Stimulated activated CD4-positive, alpha-beta T cell treated with anti-CD3 and anti-CD28 coated beads, TNF-alpha, amount 100 ng/mL, for 4 hours (primary cell): ENCODE measurements at places on chromosomes 6 and 20.

- DNase-seq: no peak
These were observed 74.6 kb downstream of the TMEM244 start for GRCh38 chr6:129786548-129786947.

DNA sequence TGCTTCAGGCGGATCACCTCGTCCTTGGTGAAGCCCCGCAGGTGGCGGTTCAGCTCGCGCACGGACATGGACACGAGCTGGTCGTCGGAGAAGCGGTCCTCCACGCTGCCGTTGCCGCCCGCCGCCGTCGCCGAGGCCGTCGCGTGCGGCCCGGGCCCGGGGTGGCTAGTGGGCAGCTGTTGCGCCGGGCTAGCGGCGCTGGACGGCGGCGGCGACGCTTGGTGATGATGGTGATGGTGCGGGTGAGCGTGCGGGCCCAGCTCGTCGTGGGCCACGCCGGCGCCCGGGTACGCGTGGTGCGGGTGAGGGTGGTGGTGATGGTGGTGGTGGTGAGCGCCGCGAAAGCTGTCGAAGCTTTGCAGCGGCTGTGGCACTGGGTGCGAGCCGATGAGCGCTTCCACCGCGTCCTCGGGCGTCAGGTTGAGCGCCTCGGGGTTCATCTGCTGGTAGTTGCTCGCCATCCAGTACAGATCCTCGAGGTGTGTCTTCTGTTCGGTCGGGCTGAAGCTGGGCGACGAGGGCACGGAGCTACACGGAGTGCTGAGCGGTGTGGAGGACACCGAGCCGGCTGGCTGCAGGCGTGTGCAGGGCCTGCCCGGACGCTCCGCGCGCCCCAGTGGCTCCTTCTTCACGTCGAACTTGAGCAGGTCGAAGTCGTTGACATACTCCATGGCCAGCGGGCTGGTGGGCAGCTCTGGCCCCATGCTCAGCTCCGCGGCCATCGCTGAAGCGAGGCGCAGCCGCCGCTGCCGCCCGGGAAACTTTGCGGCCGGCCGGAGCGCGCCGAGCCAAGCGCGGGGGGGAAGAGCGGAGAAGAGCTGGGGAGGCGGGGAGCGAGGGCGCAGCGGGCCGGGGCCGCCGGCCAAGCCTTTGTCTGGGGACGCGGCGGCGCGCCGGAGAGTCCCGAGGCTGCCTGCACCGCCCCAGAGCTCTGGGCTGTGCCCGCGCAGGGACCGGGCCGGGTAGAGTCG, 622 bp downstream of the MAFB start:
- DNase-seq: no peak

GRCh38 chr6:124676033-124676432, 286.2 kb upstream of the RNF217 start:
- no peak for DNase-seq

DNA sequence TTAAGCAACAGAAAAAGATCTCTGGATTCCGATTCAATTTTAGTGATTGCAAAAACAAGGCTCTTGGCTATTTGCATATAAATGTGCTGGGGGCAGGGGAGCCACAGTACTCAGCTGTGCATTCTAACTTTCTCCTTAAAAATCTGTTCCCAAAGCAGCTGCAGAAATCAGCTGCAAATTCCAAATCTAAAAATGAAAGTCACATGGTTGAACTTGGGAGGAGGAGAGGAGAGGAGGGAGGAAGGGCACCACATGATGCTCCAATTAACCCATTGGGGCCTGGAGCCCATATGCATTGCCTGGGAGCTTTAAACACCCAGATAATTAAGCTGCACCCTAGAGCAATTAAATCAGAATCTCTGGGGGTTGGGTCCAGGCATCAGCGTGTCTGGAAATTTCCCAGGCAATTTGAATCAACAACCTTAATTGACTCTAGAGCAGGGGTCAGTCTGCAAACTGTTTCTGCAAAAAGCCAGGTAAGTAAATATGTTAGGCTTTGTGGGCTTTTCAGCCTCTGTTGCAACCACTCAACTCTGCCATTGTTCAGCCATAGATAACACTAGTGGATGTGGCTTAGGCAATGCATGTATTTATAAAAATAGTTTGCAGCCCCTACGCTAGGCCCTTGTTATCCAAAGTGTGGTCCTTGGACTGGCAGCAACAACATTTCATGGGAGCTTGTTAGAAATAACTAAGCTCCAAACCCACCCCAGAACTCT, 508.1 kb downstream of the KIF16B start:
- DNase-seq: no peak

DNA sequence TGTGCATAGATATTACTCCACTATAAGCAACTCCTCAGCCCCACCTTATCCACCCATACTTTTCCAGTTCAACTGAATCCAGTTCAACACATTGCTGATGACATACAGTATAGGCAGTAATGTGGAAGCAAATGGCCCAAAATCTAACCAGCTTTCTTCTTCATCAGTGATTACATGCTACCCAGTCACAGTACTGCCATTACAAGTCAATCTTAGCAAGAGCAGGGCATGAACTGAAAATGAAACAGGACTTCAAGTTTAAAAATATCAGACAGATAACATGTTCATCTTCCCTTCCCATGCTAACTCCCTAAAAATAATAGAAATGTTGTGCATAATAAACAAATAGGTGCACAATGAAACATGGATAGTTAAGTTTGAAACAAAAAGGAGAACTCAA, 19.2 kb downstream of the RRAGD start:
- no peak for DNase-seq

DNA sequence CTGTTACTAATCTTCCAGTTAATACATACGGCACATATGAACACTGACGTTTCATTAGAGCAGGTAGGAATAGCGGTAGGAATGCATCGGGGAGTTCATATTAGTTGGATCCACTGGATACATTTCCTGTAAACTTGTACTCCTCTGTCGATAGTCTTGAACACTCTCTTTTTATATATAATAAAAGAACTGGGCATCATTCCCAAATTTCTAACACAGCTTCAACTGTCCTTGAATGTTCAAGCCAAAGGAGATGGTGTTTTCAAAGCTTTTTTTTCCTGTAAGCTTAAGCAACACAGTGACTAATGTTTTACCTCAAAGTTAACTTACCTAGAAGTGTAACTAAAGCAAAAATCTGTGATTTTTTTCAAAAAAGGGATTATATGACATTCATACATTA, 195.3 kb downstream of the UTRN start:
- no peak for DNase-seq

DNA sequence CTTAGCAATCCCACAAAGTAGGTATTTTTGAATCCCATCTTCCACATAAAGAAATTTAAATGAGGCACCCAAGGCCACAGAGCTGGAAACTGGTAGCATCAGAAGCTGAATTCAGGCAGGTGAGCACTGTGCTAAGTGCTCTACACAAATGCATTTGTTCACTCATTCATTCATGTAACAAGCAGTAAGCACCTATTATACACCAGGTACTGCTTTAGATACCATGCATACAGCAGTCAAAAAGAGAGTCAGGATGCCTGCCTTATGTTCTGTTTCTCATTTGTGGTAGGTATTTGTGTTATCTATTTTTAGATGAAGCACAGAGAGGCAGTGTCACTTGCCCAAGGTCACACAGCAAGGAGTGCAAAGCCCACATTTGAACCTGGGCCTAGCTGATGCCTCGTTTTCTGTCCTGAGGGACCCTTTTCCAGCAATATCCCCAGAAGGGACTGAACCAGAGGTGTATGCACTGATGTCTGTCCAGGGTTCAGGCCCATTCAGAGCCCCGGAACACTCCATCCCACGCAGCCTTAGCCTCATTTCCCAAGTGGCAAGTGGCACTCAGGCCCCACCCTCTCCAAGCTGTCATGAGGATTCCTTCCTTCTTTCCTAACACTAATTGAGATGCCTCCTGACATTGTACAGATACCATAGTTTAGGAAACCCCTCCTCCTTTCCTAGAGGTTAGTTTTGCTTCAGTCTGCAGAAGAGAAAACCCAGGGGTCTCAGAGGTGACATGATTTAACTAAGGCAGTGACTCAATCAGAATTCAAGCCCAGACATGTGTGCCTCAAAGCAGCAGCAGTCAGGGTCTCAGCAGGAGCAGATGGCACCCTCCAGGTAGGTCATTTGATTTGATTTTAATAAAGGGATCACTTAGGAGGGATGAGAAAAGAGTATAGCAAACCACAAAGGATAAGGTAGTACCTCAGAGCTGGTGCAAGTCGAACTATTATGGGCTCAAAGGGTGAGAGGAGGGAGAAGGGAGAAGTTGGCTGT, 61.2 kb upstream of the SIRPA start:
- DNase-seq: no peak
